Colonic mucosa (tissue), 4 donors: ENCODE measurements at places on chromosomes 7 and 10. TPM values are rescaled to one million over a fixed set of nuclear protein-coding genes. Genes with fewer than 3 reads are reported as not detected.

GRCh38 chr7:4136501-4137110, 545.5 kb upstream of the FOXK1 start:
- H3K36me3 ChIP-seq, result no peaks in the 10 kb centered on the region
- DNase-seq, result no peak
- no peaks in the 10 kb centered on the region for H3K4me1 ChIP-seq
- H3K27me3 ChIP-seq, result no peaks in the 10 kb centered on the region
- H3K4me3 ChIP-seq, result no peak overlapping the region
- no peak overlapping the region for H3K27ac ChIP-seq

DNA sequence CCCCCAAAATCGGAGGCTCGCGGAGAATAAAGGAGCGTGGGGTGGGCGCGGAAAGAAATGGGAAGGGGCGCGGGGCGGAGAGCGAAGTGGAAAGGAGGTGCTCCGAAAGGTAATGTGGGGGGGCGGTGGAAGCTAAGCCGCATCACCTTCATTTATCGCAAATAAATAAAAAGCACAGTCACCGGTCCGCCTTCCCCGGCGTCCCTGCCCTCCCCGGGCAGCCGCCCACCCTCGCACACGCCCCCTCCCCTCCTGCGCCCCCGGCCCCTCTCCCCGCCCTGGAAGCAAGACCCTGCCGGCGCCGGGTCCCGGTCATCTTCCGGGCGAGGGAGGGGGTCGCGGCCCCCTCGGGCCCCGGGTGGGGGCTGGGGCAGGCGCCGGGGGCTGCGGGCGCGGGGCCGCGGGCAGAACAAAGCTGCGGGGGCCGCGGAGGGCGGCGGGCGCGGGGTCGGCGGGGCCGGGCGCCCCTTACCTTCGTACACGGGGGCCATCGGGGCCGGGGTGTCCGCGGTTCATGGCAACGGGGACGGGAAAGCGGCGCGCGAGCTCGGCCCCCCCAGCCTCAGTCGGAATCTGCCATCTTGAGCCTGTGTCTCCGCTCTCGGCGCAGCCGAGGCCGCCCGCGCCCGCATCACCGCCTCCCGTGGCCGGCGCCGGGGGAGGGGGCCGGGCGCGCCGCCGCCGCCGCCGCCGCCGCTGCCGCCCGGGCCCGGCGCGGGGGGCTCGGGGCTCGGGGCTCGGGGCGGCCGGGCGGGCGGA, 486 bp downstream of the HIPK2 start:
- H3K27me3 ChIP-seq, result no peaks in the 10 kb centered on the region
- H3K27ac ChIP-seq, result peak overlapping the region; percentile 60
- H3K36me3 ChIP-seq, result no peaks in the 10 kb centered on the region
- peak; percentile 42 for DNase-seq

DNA sequence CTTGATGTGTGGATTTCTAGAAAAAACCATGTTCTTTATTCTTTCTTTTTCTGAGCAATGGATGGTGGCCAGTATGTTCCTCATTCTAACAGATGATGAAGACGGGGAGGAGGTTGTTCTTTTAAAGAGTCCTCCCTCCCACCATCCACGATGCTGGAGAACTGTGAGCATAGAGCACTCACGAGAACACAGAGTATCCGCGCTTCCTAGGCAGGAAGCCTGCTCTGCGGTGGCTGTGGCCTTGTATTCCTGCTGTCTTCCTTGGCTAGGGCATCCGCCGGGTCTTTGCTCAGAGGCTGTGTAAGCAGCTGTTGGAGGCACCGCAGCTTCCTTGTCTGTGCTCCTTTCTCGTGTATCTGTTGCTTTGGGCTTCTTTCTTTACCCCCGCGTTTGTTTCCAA, 214.2 kb downstream of the CCDC3 start:
- no peak overlapping the region for H3K27ac ChIP-seq
- no peaks in the 10 kb centered on the region for H3K4me1 ChIP-seq
- H3K36me3 ChIP-seq, result no peaks in the 10 kb centered on the region
- no peak for DNase-seq

CRTAC1 gene
- 0.17 TPM for total RNA-seq

FAM13C gene
- 2.5 TPM for total RNA-seq

- no peak for DNase-seq
- H3K27ac ChIP-seq, result no peak overlapping the region
- no peaks in the 10 kb centered on the region for H3K36me3 ChIP-seq
- H3K4me1 ChIP-seq, result no peaks in the 10 kb centered on the region
- H3K4me3 ChIP-seq, result no peak overlapping the region
These were observed 334.8 kb downstream of the TNS3 start for GRCh38 chr7:47247132-47247531.

MRPL32 gene
- total RNA-seq, result 62.3 TPM

- no peak overlapping the region for H3K27ac ChIP-seq
- H3K27me3 ChIP-seq, result no peaks in the 10 kb centered on the region
- no peaks in the 10 kb centered on the region for H3K36me3 ChIP-seq
- no peak overlapping the region for H3K4me3 ChIP-seq
- H3K4me1 ChIP-seq, result no peaks in the 10 kb centered on the region
These were observed 60.2 kb downstream of the ZNF277 start for GRCh38 chr7:112266595-112267270.

GRCh38 chr10:124592736-124593430, 131.3 kb downstream of the LHPP start:
- no peak for DNase-seq
- H3K27ac ChIP-seq, result no peak overlapping the region
- no peaks in the 10 kb centered on the region for H3K27me3 ChIP-seq

DNA sequence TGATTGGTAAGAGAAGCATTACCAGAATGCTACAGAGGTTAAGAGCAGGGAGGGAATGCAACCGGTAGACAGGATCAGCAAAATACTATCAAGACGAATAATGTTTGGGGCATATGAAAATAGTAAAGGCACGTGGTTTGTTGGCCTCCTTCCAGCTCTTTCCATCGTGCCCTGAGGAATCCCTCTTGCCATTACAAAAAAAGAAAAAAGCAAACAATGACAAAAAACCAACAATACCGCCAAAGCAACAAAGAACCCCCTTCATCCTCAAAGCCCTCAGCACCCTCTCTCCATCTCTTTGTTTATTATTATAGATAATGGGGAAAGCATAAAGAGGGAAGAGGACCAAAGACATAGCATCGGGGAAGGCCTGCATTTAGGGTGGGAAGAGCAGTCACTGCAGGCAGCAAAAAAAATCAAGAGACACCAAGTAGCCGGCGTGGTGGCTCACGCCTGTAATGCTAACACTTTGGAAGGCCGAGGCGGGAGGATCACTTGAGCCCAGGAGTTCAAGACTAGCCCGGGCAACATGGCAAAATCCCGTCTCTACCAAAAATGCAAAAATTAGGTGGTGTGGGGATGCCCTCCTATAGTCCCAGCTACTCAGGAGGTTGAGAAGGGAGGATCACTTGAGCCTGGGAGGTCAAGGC, 78.0 kb downstream of the HIP1 start:
- no peak overlapping the region for H3K4me3 ChIP-seq
- no peaks in the 10 kb centered on the region for H3K4me1 ChIP-seq
- no peaks in the 10 kb centered on the region for H3K36me3 ChIP-seq
- H3K27me3 ChIP-seq, result no peaks in the 10 kb centered on the region

GRCh38 chr7:151062399-151063211, 3.2 kb downstream of the SLC4A2 start:
- peaks cover 17% of the 10 kb centered on the region for H3K4me1 ChIP-seq
- DNase-seq, result peak; percentile 90
- no peaks in the 10 kb centered on the region for H3K27me3 ChIP-seq
- H3K4me3 ChIP-seq, result peak overlapping the region; percentile 37
- H3K36me3 ChIP-seq, result no peaks in the 10 kb centered on the region

FBXW4 gene
- total RNA-seq, result 42.5 TPM

GRCh38 chr7:47678641-47679380, 96.9 kb upstream of the TNS3 start:
- no peak for DNase-seq
- H3K36me3 ChIP-seq, result no peaks in the 10 kb centered on the region
- H3K4me3 ChIP-seq, result no peak overlapping the region
- H3K27me3 ChIP-seq, result no peaks in the 10 kb centered on the region
- no peaks in the 10 kb centered on the region for H3K4me1 ChIP-seq

DNA sequence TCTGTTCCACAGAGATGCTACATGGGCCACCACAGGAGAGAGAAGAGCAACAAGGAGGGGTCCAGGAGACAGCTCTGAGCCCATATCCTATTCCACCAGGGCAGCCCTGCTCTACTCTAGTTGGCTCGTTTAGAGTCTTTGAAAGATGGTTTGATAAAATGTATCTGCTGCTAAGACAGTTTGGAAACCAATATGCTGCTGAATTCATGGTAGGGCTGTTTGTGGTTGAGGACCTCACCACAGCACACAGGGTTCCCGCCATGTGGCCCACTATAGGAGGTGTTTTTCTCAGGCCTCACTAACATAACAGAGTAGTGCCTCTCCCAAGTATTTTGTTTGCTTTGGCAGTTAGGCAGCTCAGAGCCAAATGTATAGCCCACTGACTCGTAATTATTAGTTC, 35.8 kb upstream of the ZC3HAV1L start:
- DNase-seq, result no peak
- no peak overlapping the region for H3K27ac ChIP-seq
- H3K36me3 ChIP-seq, result peaks cover 11% of the 10 kb centered on the region
- no peak overlapping the region for H3K4me3 ChIP-seq

DNA sequence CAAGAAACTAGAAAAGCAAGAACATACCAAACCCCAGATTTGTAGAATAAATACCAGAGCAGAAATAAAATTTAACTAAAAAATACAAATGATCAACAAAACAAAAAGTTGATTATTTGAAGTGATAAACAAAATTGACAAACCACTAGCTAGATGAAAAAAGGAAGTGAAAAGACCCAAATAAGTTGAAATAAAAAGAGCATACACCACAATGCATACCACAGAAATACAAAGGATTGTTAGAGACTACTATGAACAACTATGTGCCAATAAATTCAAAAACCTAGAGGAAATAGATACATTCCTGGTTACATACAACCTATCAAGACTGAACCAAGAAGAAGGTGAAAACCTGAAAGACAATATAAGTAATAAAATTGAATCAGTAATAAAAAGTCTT, 333.4 kb downstream of the SH2D4B start:
- no peaks in the 10 kb centered on the region for H3K36me3 ChIP-seq
- no peaks in the 10 kb centered on the region for H3K27me3 ChIP-seq

DNA sequence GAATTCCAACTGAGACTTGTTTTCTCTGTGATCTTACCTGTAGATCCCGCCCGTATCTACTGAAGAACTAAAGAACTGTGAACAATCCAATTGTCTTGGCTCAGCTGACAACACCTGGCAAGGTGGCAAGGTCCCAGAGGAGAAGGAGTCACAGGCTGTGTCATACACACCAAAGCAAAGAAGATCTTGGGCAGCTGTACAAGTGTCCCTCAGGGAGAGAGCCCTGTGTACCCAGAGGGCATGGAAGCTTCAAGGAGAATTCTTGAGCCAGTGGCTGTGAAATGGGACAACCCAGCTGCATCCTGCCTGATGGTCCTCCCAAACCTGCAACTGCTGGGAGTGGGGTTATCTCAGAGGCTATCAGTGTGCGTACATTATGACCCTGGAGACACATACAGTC, 46.7 kb upstream of the TECTB start:
- no peak overlapping the region for H3K4me3 ChIP-seq
- H3K4me1 ChIP-seq, result no peaks in the 10 kb centered on the region
- H3K27ac ChIP-seq, result no peak overlapping the region
- H3K36me3 ChIP-seq, result no peaks in the 10 kb centered on the region

DNA sequence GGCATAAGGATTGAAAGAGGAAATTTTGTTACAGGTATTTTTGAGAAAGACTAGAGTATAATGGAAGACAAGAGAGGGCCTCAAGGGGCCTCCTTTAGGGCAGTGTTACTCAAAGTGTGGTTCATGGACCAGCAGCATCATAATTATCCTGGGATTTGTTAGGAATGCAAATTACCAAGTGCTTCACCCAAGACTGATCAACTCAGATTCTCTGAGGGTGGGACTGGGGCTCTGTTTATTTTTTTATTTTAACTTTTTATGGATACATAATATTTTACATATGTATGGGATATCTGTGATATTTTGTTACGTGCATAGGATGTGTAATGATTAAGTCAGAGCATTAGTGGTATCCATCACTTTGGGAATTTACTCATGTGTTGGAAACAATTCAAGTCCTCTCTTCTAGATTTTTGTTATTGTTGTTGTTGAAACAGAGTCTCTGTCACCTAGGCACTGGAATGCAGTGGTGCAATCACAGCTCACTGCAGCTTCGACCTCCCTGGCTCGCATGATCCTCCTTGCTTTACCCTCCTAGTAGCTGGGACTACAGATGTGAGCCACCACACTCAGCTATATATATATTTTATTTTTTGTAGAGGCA, 2.2 kb upstream of the KCTD7 start:
- H3K27ac ChIP-seq, result no peak overlapping the region
- H3K36me3 ChIP-seq, result no peaks in the 10 kb centered on the region
- H3K4me1 ChIP-seq, result peaks cover 7% of the 10 kb centered on the region
- H3K27me3 ChIP-seq, result no peaks in the 10 kb centered on the region

GRCh38 chr10:79392506-79393176, 45.4 kb downstream of the PPIF start:
- no peaks in the 10 kb centered on the region for H3K4me1 ChIP-seq
- H3K36me3 ChIP-seq, result no peaks in the 10 kb centered on the region
- no peak overlapping the region for H3K4me3 ChIP-seq
- DNase-seq, result no peak
- no peaks in the 10 kb centered on the region for H3K27me3 ChIP-seq

COPG2 gene
- 19.1 TPM for total RNA-seq

TMEM273 gene
- total RNA-seq, result 5.1 TPM

ATG9B gene
- 0.66 TPM for total RNA-seq

RRP12 gene
- 11.5 TPM for total RNA-seq

GRCh38 chr10:65847436-65848230, 1078.2 kb upstream of the LRRTM3 start:
- no peak overlapping the region for H3K4me3 ChIP-seq
- no peaks in the 10 kb centered on the region for H3K27me3 ChIP-seq
- no peaks in the 10 kb centered on the region for H3K36me3 ChIP-seq
- DNase-seq, result no peak

GRCh38 chr7:86643561-86644281, at the start of gene GRM3:
Gene GRM3, plus strand, starts transcription at chr7:86643909. Its CDS starts 121,237 bp downstream, at chr7:86765146.
- no peak within 1 kb of the TSS for H3K27ac ChIP-seq
- H3K36me3 ChIP-seq, result no peaks in the 10 kb centered on the region

- no peak overlapping the region for H3K4me3 ChIP-seq
- DNase-seq, result no peak
- no peak overlapping the region for H3K27ac ChIP-seq
- peaks cover 22% of the 10 kb centered on the region for H3K27me3 ChIP-seq
- H3K36me3 ChIP-seq, result no peaks in the 10 kb centered on the region
- no peaks in the 10 kb centered on the region for H3K4me1 ChIP-seq
These were observed 1.8 kb upstream of the IKZF1 start for GRCh38 chr7:50302486-50303334.

DNA sequence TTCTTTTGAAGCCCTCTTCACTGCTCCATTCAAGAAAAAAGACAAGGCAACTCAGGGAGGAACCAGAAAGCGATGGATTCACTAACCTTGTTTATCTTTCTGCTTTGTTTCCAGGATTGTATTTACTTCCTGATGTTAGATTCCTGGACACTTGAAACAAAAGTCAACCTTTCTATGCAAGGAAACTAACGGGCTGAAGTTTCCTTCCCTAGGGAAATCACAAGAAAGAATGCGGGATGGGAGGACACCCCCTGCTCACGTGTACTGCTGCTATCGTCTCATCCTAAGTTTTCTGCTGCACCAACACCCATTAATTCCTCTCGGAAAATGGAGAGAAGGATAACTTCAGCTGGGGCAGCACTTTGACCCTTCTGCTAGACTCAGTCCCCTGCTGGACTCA, 50.3 kb downstream of the ELMO1 start:
- no peaks in the 10 kb centered on the region for H3K36me3 ChIP-seq
- no peak overlapping the region for H3K27ac ChIP-seq
- no peaks in the 10 kb centered on the region for H3K27me3 ChIP-seq
- no peaks in the 10 kb centered on the region for H3K4me1 ChIP-seq
- DNase-seq, result no peak
